ENCODE measurements at places on chromosomes 5 and 9.

- DNase-seq: peak; percentile 36
Observed at GRCh38 chr5:79857714-79858409, 133.2 kb downstream of the MTX3 start.

GRCh38 chr5:40464511-40464910 is 215.2 kb upstream of the PTGER4 start:
- DNase-seq: no peak

DNA sequence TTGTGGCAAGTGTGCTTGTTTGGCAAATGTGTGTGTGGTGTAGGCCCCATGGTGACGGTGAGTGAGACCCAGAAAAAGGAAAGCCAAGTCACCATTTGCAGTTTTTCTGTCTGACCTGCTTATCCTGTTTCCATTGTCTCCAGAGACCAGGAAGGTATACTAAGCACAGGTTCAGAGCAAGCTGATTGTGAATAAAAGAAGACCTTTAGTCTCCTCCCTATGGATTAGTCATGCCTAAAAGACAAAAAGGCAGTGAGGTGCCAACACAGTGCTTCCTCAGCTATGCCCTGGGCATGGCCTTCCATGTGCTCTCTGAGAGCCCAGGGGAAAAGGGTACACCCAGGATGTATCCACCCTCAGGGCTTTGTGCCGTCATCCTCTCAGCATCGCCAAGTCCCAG is 49.2 kb upstream of the SHOC1 start:
- no peak for DNase-seq

- DNase-seq: no peak
Observed at GRCh38 chr5:59157068-59157467, 574.2 kb downstream of the RAB3C start.

DNA sequence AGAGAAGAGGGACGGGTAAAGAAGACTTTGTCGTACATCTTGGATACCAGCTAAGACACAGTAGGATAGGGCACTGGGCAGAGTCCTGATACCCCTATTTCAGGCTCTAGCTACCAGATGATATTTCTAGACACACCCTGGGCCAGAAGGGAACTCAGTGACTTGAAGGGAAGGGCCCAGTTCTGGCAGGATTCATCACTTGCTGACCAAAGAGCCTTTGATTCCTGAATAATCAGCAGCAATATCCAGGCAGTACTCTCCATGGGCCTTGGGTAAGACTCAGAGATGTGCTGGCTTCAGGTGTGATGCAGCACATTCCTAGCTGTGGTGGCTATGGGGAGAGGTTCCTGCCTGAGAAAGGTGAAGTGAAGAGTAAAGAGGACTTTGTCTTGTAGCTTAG is 40.7 kb downstream of the TPD52L3 start:
- DNase-seq: no peak

GRCh38 chr5:159341906-159342310 is 11.6 kb upstream of the IL12B start:
- peak; percentile 43 for DNase-seq

DNA sequence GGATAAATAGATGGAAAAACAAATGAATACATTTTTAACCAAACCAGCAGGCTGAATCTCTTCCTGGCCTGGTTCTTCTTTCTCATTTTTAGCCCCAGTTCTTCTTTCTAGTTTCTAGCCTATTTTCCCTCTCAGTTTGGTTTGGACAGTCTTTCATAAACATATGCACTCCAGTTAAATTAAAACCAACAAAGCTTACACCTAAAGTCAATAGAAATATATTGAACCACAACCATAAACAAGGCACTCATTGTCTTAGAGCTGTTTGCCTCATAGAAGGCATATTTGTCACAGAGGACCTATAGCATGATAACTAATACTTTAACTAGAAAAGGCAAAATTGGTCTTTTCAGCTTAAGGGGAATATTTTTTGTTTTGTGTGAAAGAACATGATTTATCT is 638.3 kb downstream of the NR2F1-AS1 start:
- DNase-seq: no peak

- DNase-seq: no peak
Observed at GRCh38 chr5:107449369-107449768, 221.4 kb downstream of the EFNA5 start.

- DNase-seq: no peak
Observed at GRCh38 chr9:33170464-33171415, 3.6 kb upstream of the B4GALT1 start.

DNA sequence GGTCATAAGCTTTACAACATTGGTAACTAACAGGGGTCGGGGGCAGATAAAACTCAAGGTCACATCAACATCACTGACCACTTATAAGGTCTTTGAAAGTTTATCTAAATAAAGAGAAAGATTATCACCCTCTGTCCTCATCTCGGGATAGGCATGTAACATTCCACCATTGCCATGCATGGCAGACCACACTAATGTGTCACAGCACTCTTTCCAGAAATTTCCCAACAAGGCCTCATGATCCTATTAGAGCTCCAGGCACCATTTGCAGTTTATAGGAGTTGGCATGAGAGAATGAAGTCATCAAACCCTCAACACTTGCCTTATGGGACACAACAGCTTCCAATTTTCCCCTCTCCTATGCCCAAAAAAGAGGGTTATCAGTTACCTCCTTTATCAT is 31.9 kb upstream of the ZNF622 start:
- DNase-seq: no peak

- DNase-seq: no peak
Observed at GRCh38 chr5:139745132-139745799, 50.3 kb upstream of the PSD2 start.

- peak; percentile 24 for DNase-seq
Observed at GRCh38 chr9:76394960-76395252, 680 bp upstream of the RFK start.

GRCh38 chr5:174045470-174046025 is at the start of gene NSG2:
Gene NSG2, plus strand, starts transcription at chr5:174045706. Its CDS starts 1,050 bp downstream, at chr5:174046756.
- no peak for DNase-seq

GRCh38 chr5:11815916-11816315 is 88.3 kb downstream of the CTNND2 start:
- DNase-seq: no peak

DNA sequence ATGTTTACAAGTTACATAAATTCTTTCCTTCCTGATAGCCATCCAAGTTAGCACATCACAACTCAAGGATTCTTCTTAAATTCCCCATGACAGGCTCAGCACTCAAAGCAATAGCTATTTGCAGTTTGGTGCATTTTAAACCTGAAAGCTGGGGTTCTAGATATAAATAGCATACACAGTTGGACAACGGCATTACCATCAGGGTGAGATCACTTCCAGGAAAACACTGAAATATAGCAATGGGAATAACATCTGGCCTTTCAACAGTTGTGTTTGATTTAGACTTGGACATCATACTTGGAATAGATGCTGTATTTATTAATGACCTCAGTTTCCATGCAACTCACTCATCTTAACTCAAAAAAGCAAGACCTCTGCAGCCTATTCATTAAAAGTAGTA is 24.7 kb upstream of the LECT2 start:
- no peak for DNase-seq

GRCh38 chr5:26024774-26025173 is 1013.6 kb downstream of the CDH9 start:
- DNase-seq: no peak

- no peak for DNase-seq
Observed at GRCh38 chr9:80699511-80699998, 989.8 kb downstream of the TLE1 start.

DNA sequence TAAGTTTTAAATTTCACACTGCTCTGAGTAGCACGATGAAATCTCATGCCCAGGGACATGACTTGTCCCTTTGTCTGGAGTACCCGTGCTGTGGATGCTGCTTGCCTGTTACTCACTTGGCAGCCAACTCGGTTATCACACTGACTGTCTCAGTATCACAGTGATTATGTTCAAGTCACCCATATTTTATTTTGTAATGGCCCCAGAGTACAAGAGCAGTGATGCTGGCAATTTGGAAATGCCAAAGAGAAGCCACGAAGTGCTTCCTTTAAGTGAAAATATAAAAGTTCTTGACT is 22.8 kb upstream of the SCGB3A2 start:
- no peak for DNase-seq

DNA sequence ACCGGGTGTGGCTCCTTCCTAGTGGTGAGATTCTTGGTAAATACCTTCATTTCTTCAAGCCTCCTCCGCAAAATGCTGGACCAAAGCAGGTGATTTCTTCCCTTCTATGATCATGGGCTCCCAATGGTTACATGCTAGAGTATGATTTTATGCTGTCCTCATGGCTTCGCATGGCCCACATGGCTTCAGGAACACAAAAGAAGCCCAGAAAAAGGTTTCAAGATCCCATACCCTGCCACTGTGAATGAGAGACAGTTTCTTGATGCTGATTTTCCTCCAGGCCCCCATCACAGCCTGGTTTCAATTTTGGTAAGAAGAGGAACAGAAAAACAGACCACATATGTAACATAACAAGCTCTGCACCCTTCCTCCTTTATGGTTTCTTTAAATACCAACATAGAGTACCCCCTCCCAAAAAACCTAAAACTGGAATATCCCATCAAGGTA is 2.4 kb upstream of the RXFP3 start:
- no peak for DNase-seq

Measured in stimulated activated CD8-positive, alpha-beta memory T cell treated with anti-CD3 and anti-CD28 coated beads, Interleukin-15, amount 100 ng/mL, for 4 hours (primary cell).